ENCODE measurements at places on chromosomes 2 and 18.

DNA sequence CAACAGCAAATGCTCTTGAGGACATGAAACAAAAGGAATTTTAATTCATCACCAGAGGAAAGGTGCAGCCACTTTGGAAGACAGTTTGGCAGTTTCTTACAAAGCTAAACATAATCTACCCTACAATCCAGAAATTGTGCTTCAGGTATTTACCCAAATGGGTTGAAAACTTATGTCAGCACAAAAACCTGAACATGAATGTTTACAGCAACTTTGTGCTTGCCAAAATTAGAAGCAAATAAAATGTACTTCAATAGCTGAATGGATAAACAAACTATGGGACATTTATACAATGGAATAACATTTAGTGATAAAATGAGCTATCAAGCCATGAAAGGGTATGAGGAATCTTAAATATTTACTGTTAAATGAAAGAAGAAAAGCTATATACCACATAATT, 6.9 kb upstream of the MAP2 start:
- no peak for DNase-seq

DNA sequence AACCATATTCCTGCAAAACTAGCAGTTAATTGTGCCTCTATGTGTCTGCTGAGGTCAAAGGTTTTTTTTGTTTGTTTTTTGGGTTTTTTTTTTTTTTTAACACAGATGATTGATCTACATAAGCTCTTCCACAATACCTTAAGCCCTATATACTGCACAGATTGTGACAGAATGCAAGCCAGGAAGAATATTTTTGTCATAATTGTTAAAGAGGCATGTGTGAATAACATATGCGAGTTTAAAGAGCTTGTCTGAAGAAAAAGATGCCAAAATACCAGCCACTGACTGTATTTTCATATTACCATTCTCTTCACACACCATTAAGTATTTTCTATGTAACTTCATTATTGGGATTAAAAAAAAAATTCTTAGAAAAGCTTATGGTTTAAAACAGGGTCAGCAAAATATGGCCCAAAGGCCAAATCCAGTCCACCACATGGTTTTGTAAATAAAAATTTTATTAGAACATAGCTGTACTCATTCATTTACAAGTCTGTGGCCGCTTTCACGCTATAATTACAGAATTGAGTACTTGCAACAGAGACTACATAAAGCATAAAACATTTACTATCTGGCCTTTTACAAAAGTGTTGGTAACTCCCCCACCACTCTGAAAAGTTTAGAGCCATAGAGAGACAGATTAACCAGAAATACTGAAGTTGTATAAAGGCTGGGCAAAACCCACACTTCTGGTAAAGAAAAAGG, 89.9 kb downstream of the TRIP12 start:
- no peak for DNase-seq

GRCh38 chr2:144330951-144331673, 188.8 kb downstream of the ZEB2 start:
- no peak for DNase-seq

DNA sequence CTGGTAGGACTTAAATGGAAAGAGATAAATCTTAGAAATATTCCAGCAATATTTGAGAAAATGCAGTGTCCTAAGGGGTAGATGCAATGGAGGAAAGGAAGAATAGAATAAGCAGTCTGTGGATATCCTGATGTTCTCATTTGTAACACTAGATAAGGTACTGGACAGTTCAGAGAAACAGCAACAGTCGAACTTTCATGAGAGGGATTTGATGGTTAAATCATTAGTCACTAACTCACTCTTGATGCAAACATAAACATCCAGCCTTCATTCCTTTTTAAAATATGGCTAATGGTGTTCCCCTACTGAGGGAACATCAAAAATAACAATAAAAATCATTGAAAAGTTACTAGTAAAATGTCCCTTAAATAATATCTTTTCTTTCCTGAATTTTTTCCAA, 211.4 kb upstream of the SLC39A10 start:
- no peak for DNase-seq

DNA sequence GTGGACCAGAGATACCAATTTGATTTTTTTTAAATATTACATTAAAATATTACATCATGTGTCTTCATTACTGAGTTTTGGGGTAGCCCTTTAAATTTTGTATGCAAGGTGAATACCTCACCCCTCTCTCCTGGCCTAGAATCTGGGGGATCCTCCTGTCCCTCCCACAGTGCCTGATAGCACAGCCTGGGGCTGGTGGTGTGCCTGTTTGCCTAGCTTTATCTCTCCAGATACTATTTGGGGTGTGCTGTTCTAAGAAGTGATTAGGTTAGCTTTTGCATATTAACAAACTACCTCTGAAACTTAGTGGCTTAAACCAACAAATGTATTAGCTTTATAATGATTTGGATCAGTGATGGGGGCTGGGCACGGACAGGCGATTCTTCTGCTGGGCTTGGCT, 20.7 kb upstream of the B3GNT7 start:
- no peak for DNase-seq

- DNase-seq: no peak
These were observed 40.1 kb downstream of the TMEM17 start for GRCh38 chr2:62465741-62466502.

- DNase-seq: no peak
These were observed 113.9 kb downstream of the CCDC74A start for GRCh38 chr2:131641414-131642206.

DNA sequence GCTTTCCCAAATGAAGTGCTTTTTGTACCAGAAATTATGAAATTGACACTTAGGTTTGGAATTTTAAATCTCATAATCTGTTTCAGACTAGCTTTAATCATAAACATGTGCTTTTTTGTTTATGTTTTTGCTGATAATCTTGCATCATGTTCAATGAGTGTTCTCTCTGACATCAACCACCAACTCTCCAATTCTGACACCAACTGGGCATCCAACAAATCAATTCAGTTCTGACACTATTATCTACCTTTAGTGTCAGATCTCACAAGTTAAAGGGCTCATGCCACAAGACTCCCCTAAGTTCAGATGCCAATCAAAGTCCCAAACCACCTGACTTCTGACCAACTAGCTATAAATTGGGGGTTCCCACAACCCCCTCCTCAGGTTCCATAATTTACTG, 19.6 kb downstream of the PELI1 start:
- DNase-seq: no peak

- no peak for DNase-seq
These were observed 86.3 kb downstream of the MAIP1 start for GRCh38 chr2:200041639-200042038.

DNA sequence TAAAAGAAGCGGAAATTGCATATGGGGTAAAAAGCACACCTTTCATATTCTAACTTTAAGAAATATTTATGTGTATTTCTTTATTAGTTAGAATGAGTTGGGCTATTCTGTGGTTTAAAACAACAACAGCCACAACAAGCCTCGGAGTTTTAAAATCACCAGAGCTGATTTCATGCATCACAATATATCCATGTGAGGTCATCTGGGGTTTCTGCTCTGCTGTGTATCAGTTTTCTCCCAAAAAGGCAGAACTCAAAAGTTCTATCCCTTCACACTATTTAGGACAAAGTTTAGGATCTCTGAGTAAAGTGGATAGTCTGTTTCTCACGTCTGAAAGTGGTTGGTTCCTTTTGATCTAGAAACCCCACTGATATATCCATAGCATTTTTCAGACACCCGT, 601.5 kb upstream of the GCFC2 start:
- DNase-seq: no peak

DNA sequence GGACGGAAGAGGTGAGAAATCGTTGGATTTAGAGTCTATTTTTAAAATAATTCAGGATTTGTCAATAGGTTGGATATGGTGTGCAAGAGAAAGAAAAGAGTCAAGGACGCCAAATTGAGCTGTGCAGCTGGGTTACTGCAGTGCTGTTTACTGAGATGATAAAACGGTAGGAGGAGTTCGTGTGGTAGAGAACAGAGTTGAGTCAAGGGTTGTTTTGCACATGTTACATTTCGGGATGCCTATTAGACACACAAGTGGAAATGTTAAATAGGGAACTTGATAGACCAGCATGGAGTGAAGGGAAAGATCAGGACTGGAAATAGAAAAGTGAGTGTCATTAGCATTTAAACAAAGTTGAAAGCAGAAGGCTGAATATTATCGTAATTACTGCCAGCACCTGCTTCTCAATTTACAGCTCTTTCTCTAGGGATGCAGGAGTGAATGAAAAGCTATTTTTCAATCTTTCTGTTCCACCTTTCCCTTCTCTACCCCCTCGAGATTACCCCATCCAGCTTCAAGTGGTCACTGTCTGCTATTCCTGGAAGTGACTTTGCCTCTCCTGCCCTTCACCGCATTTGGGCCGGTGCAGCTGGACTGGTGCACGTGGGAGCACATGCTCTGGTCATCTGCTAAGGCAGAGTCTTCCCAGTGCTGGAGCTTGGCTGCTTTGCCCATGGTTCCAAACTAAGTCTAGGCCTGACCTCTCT, 30.3 kb downstream of the GPR75 start:
- no peak for DNase-seq

- peak; percentile 7 for DNase-seq
These were observed 557.5 kb downstream of the ARHGAP15 start for GRCh38 chr2:143686585-143687164.

DNA sequence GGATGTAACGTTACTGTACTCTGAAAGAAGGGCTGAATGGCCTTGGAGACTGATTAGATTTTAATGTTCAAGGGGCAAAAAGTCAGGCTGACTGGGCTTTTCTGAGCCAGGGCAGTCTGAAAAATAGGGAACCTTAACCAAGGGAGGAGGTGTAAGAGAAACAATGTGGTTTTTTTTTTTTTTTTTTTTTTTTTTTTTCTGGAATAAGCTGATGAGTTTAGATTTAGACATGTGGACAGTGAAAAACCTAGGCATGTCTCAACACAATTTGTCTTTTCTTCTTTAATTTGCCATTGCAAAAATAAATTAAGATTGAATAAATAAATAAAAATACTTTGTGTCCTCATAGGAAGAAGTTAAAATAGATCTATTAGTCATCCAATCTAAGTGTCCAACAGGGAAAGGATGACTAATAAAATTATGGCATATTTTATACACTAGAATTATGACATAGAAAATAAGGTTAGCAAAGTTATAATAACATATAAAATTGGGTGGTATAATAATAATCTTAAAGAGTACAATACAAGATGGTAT, 237.6 kb upstream of the TRIB2 start:
- no peak for DNase-seq

DNA sequence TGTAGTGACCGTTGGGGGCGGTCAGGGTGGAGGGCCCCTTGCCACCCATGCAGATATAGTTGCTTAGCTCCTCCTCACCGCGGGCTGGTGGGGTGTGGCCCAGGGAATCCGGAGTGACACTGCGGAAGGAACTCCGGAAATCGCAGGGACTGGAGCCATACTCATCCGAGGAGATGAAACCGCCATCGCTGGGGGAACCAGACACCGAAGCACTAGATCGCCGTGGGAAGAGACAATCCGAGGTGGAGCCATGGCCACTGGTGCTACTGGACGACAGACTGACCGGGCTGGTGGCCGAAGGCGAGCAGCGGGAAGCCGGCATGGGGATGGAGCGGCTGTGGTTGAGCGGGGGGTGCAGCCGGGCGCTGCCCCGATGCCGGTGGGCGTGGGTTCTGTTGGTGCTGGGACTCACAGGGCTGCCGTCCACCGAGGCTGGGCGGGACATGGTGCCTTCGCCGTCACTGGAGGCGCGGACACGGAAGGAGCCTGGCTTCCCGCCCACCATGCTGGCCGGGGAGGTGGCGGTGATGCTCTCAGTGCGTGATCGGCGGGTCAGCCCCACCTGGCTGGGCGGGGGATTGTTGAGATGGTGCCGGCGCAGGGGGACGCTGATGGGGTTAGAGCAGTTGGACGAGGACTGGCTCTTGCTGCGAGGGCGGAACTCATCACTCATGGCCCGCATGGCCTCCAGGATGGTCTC, 2.2 kb downstream of the IRS1 start:
- DNase-seq: no peak

DNA sequence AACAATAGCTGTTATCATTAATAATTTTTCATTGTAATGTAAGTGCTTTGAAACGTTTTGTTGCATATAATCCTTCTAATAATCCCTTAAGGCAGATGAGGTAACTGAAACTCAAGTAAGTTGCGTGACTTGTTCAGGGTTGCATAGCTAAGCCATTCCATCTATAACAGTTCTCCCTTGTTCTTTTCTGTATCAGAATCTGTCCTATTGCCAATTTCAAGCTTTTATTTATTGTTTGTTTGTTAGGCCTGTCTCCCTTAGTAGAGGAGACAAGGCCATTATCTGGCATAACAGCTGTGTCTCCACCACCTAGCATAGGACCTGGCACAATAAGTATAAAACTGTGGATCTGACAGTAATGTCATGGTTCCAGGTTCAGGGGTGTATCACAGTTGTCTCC, 19.4 kb downstream of the BABAM2 start:
- DNase-seq: no peak

DNA sequence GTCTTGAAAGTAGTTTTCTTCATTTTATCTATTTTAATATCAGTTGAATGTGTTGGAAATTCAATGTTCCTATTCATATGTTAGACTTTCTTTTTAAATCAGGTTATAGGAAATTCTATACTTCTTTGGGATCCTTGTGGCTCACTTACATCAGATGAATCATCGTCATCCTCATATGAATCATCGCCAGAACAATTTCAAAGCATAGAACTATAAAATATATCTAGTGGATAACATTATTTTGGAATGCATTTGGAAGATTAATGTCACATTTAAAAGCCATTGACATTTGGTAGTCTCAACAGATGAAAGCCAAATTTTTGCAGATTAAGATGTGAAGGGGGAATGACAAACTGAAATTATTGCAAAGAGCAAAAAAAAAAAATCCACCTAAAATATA, 94.1 kb downstream of the FAM161A start:
- DNase-seq: peak; percentile 51

DNA sequence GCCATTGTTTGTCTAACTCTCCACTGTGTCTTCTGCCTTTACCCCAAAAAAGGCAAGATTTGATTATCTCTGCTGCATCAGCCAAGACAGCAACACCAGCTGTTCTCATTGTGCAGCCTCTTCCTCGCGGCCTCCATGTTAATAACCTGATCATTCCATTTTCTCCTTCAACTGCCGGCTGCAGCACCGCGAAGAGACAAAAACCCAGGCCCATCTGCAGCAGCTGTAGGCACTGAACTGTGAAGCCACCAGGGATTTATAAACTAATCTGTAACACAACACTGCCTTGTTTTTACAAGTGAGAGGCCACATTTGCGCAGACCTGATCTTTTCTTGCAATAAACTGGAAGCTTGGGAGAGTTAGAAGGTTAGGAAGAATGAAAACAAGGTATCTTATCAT, 147.8 kb downstream of the SATB2 start:
- DNase-seq: no peak

DNA sequence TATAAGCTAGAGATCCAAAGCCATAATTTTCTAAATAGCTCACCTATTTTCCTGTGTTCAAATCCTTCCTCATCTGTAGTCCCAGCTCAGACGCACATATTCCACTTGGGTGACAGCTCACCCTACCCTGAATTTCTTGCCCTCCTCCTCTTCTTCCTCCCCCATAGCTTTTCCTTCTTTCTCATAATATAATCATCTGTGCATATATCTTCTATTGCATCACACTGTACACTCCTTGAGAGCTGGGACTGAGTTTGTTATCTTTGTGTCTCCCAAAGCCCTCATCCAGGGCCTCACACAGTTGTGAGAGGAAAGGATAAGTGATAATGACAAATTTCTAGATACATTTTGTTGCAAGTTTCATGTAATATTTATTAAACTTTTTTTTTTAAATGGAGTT, 55.9 kb upstream of the RTN4 start:
- no peak for DNase-seq

- no peak for DNase-seq
These were observed 263.1 kb downstream of the CDH20 start for GRCh38 chr18:61596296-61596695.
